Tibial nerve (tissue), 4 donors: ENCODE measurements at places on chromosomes 5 and 9.
A peak's percentile ranks its signal among the peaks of the same experiment; 100 is the strongest.

- peak; percentile 60 for DNase-seq
Observed at GRCh38 chr5:142803428-142804125, 33.4 kb downstream of the ARHGAP26 start.

- no peak for DNase-seq
Observed at GRCh38 chr5:107969847-107970246, 299.1 kb upstream of the EFNA5 start.

- no peak for DNase-seq
Observed at GRCh38 chr9:19224563-19224962, 5.9 kb upstream of the DENND4C start.

DNA sequence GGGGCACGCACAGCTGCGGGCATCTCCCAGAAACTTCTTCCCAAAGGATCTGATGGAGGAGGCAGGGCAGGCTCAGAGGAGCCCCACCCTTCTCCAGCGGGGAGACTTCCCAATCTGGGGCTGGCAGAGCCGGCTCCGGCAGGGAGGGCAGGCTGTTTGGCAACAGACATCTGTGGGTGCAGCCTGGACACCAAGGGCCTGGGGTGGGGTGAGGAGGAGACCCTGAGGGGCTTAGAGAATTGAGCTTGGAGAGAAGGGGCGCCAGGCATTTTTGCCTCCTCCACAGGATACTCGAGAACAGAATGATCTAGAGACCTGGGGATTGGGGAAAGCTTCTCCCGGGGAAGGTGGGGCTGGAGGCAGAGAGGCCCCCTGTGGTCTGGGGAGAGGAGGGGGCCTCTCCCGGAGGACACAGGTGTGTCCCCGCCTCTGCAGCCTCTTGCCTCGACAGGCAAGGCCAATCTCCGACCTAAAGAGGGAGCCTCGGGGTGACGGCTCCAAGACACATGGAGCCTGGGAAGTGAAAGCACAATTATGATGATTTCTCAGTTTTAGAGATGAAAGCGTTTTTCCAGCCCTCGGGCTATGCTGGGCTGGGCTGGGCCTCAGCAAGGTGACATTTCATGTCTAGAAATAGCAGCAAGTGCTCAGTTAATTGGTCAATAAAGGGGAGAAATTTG lies 8.4 kb downstream of the LHX3 start:
- no peak for DNase-seq

GRCh38 chr5:120872297-120872696 lies 408.2 kb downstream of the PRR16 start:
- DNase-seq = no peak

DNA sequence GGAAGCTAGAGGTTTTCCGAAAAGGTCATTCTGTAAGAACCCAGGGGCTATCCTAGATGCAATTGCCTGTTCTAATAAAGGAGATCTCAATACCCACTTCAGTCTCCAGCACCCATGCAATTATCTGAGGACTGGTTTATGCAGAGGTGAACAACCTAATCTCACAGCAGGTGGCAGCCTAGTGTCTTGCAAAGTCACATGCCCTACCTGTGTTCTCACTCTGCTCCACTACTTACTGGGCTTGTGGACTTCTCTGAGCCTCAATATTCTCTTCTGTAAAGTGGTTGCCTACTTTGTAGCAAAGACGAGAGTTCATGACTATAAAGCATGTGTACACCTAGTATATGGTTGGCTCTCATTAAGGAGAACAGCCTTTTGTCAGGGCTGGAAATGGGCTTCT lies 21.0 kb upstream of the ALDH1B1 start:
- DNase-seq = no peak

GRCh38 chr9:132381966-132382541 lies 24.6 kb downstream of the TTF1 start:
- no peak for DNase-seq

DNA sequence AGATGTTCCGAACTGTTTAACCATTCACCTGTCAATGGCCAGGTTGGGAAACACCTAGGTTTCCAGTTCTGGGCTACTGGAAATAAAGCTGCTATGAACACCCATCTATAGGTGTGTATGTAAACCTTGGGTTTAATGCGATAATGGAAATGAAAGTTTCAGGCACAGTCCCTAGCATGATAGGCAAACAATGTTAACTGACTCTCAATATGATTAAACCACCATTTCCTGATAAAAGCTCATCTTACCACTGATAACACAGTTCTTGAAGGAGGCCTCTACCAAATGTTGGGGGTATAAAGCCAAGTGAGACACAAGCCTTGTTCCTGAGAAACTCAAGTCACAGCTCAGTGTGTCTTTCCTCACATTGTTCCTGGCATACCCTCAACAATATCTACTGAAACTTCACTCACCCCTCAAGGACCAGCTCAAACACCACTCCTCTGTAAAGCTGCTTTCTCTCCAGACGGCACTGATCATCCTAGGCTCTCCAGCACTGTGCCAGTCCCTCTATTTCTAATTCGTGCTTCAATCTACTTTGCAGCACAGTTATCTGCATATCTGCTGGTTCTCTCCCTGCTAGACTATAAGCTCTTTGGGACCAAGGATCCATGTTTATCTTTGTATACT lies 15.8 kb downstream of the RAB14 start:
- no peak for DNase-seq
